ENCODE measurements at places on chromosomes 3 and 15. TPM values are rescaled to one million over a fixed set of nuclear protein-coding genes. Genes with fewer than 3 reads are reported as not detected.

GRCh38 chr3:187401856-187402255 lies 33.7 kb downstream of the RTP4 start:
- H3K36me3 ChIP-seq: no peaks in the 10 kb centered on the region
- no peak overlapping the region for H3K4me3 ChIP-seq
- H3K27ac ChIP-seq: no peak overlapping the region
- no peaks in the 10 kb centered on the region for H3K27me3 ChIP-seq
- H3K4me1 ChIP-seq: no peaks in the 10 kb centered on the region
- DNase-seq: no peak

DNA sequence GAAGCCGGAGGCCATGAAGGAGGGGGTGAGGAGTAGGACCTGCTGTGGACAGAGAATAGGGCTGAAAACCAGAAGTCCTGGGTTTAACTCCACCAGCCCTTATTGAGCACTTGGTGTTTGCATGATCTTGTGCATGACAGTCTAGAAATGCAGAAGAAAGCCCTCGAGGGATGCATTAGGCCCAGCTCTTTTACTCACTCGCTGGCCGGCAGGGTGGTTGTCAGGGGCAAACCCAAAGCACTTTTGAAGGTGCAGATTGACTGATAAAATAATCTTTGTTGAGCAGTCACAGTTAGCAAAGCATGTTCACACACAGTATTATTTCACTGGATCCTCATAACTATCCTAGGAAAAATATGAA lies 55.3 kb downstream of the CORO2B start:
- H3K27me3 ChIP-seq: no peaks in the 10 kb centered on the region
- no peak overlapping the region for H3K4me3 ChIP-seq
- no peak overlapping the region for H3K27ac ChIP-seq
- H3K4me1 ChIP-seq: peaks cover 4% of the 10 kb centered on the region

- no peaks in the 10 kb centered on the region for H3K4me1 ChIP-seq
- no peak overlapping the region for H3K27ac ChIP-seq
- H3K4me3 ChIP-seq: no peak overlapping the region
- no peaks in the 10 kb centered on the region for H3K27me3 ChIP-seq
These were observed 2.8 kb downstream of the LSAMP start for GRCh38 chr3:116442331-116443021.

- no peak overlapping the region for H3K4me3 ChIP-seq
- no peaks in the 10 kb centered on the region for H3K27me3 ChIP-seq
- H3K4me1 ChIP-seq: no peaks in the 10 kb centered on the region
- no peak for DNase-seq
- H3K27ac ChIP-seq: no peak overlapping the region
These were observed 36.2 kb downstream of the CHSY1 start for GRCh38 chr15:101215681-101216080.

DNA sequence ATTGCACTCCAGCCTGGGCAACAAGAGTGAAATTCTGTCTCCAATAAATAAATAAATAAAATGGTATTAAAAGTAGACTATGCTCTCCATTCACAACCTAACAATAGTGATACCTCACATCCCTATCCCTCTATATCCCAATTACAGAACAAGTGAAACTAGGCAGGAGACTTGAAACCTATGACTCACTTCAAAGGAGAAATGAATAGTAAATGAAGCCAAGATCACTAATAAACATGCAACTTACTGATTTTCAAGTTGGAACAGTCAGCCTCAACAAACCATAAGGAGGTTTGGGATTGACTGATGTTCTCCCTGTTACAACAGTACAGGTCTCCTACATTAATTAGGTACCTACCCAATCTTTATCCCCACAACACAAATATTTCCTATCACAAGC lies 103.4 kb downstream of the GSK3B start:
- no peak overlapping the region for H3K27ac ChIP-seq
- no peaks in the 10 kb centered on the region for H3K36me3 ChIP-seq
- H3K4me3 ChIP-seq: no peak overlapping the region

DNA sequence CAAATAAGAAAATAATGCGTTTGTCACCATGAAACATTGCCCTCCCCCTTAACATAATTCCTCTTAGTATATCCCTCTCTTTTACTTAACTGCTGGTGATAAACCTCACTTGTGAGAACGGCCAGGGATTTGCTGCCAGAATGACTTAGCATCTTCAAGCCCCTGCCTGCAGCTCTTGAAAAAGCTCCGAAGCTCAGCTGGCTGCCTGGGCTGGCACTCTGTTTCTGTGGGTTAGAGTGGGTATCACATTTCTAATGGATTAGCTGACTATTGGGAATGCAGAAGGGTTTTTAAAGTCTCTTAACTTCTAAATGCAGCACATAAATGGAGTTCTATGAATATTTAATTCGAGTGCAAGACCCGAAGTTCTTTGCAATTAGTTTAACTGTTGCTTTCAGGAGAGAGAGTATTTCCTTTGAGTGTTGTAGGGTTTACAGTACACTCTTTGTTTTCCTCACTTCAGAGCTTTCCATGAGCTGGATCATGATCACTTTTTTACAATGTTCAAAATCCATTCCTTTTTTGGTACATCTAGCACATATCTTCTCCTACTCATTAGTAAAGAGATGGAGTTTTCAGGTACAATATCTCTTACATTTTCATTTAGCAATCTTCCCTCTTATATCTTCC lies 124.7 kb upstream of the RBMS3 start:
- no peaks in the 10 kb centered on the region for H3K27me3 ChIP-seq
- H3K27ac ChIP-seq: no peak overlapping the region
- DNase-seq: no peak
- no peaks in the 10 kb centered on the region for H3K4me1 ChIP-seq
- H3K36me3 ChIP-seq: no peaks in the 10 kb centered on the region

DNA sequence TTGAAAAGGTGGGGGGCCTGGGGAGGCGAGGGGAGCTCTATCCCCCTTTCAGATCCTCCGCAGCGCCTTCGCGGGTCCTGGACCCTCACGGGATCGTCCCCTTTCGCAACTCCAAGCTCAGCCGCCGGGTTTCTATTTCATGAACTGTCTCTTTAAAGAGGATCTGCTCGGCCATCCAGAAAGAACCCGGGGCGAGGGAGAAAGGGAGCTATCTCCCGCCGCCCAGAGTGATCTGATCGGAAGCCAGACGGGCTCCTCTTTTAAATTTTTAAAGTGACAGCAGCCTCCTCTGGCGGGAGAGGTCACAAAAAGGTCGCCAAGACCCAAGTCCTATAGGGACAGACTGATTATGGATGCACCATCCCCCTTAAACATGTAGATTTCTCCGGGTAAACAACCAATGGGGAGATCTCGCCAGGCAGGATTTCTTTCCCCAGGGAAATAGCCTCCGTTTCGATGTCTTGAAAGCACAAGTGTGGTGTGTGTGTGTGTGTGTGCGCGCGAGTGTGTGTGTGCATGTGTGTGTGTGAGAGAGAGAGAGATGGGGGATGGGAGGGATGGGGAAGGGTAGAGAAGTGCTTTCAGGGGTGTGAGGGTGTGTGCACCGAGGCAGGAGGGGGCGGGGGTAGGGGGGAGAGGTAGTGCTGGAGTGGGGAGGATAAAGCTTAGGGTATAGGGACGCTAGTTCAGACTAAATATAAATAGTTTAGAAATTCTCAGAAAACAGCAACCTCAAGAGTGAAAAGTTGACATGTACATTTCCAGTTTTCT lies 516.1 kb downstream of the MECOM start:
- peak overlapping the region; percentile 96 for H3K27ac ChIP-seq
- peaks cover 22% of the 10 kb centered on the region for H3K27me3 ChIP-seq
- no peaks in the 10 kb centered on the region for H3K36me3 ChIP-seq
- peaks cover 4% of the 10 kb centered on the region for H3K4me1 ChIP-seq
- peak; percentile 87 for DNase-seq
- H3K4me3 ChIP-seq: peak overlapping the region; percentile 90

THAP10 gene
- total RNA-seq: 3.5 TPM

VWA5B2 gene
- 0.25 TPM for total RNA-seq

COL6A6 gene
- 0.25 TPM for total RNA-seq

Data from kidney (tissue), 22 donors.